Fibroblast of lung (primary cell): ENCODE measurements at places on chromosomes 11 and 22.

DNA sequence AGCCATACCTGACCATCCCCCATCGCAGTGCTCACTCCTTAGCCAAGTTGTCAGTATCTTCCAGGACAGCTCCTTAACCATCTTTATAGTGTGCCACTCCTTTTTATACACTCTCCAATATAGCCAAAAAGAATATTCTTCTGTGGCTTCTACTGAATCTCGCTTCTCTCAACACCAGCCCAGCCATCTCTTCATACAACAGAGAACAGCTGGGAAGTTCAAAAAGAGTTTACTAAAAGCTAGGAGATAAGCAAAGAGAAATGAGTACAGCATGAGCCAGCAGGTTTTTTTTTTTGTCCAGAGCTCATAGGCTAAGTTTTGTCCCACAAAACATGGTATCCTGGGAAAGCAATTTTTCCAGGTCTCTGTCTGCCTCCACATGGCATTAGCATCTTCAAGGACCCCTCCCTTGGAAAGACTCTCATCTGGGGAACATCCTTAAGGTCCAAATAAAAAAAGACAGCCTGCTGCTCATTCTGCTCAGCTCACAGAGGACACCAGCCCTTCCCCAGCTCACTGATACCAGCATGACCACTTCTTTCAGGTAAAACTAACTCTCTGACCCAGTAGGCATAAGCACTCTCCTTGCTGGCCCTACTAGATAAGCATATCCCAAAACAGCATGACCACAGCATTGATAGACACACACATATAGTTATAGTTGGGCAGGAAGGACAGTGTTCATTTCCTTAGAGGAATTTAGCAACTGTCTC is 48.8 kb upstream of the YWHAH start:
- no peak for DNase-seq

- no peak for DNase-seq
Observed at GRCh38 chr11:123006860-123007542, 25.4 kb upstream of the BSX start.

DNA sequence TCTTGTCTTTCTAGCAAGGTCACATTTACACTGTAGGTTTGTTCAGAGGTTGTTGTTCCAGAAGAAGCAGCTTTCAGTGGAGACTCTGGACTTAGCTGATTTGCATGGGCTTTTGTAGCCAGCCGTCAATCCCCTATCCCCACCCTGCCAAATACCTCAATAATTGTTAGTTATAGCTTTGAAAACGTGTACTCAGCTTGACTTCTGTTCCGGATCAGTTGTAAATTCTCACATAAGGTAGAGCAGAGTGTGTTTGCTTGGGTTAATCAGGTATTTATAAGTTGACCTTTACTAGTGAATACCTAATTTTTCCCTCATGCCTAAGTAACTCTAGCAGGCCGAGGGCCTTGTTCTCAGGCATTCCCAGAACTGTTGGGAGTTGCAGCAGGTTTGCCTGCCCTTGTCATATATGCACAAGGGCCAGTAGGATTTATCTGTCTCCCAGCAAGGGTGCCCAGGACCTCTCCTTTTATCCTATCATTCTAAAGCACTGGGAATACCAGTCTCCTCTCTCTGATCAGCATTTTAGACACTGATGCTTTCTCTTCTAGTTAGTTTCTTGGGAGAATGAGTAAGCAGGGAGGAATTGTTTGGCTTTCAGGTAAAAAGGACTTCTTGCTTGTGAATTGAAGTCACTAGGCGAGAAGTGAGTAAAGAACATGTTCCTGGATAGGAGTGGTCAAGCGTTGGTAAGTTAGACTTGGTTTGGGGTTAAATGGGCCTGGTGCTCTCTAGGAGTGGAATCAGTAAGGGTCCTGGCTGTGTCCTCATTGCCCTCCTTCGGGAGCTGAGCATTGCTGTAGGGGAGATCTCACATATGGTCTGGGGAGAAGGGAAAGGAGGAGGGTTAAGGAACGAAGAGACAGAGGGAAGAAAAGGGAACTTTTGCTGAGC is 22.1 kb downstream of the STIM1 start:
- DNase-seq, result no peak

GRCh38 chr22:30214703-30215407 is 31.7 kb downstream of the LIF start:
- DNase-seq, result no peak

GRCh38 chr22:20191000-20191515 is 40.2 kb upstream of the CCDC188 start:
- no peak for DNase-seq

- DNase-seq, result no peak
Observed at GRCh38 chr11:34002420-34002819, 49.1 kb upstream of the CAPRIN1 start.

DNA sequence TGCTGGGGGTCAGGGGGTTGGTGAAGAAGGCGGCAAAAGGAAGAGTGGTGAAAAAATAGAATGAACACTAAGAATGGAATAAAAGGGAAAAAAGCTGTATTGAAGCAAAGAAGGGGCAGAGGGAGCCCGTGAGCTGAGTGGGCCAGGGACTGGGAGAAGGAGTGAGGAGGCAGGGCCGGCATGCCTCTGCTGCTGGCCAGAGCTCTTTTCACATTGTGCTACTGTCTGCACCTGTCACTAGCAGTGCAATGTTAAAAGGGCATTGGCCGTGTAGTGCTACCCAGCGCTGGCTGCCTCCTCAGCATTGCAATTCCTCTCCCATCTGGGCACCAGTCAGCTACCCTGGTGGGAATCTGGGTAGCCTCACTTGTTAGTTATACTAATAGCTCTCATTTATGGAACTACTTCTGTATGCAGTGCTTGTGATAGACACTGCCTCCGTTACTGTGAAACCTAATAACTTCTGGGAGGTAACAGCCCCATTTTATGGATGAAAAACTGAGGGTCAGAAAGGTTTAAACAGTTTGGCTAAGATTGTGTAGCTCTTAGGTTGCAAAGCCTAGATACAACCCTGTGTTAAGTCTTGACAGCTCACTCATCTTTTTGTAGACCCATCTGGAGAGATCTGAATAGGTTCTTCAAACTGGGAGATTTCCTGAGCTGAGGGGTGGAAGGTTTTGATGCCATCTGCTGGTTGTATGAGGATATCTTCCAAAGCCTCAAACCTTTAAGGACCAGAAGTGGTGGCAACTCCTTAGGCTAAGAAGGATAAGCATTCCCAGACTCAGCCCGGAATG is 8.5 kb downstream of the YPEL4 start:
- peak; percentile 48 for DNase-seq

DNA sequence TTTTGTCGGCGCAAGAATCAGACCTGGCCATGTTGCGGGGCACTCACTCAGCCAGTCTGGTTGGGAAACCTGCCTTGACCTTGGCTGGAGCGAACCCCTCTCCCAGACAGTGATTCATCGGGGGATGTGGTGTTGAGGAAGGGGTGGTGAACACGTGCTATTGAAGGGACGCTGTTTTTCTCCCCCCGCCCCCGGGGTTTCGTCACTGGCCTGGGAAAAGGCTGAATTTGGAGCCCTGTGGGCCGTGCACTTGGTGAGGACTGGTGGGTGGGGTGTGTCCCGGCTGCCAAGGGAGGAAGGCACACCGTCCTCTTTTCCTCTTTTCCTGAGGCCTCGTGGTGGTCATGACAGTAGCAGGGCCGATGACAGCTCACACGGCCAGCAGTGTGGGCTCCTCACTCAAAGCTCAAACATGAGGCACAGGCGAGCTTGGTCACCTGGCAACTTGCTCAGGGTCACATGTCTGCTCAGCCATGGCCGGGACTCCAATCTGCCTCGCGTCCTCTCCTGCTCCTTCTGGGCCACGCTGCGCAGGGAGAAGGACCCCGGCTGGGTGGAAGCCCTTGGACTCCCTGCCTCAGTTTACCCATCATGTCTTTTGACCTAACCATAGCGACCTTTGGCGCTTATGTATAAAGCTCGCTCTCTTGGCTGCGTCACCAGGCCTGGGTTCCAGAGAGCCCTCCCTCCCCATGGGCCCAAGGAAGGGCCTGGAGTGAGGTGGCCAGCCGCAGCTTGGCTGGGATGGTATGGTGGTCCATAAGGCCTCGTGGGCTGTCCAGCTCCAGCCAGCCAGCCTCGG is 49.4 kb downstream of the SMIM38 start:
- DNase-seq, result no peak

GRCh38 chr11:105132716-105133511 is 6.7 kb downstream of the CARD18 start:
- DNase-seq, result peak; percentile 72

GRCh38 chr22:43895986-43896645 is 4.3 kb upstream of the PNPLA5 start:
- no peak for DNase-seq

GRCh38 chr22:19117111-19117512 is 5.1 kb downstream of the DGCR2 start:
- DNase-seq, result no peak

GRCh38 chr11:132588366-132588765 is 943.9 kb downstream of the OPCML start:
- DNase-seq, result peak; percentile 56

DNA sequence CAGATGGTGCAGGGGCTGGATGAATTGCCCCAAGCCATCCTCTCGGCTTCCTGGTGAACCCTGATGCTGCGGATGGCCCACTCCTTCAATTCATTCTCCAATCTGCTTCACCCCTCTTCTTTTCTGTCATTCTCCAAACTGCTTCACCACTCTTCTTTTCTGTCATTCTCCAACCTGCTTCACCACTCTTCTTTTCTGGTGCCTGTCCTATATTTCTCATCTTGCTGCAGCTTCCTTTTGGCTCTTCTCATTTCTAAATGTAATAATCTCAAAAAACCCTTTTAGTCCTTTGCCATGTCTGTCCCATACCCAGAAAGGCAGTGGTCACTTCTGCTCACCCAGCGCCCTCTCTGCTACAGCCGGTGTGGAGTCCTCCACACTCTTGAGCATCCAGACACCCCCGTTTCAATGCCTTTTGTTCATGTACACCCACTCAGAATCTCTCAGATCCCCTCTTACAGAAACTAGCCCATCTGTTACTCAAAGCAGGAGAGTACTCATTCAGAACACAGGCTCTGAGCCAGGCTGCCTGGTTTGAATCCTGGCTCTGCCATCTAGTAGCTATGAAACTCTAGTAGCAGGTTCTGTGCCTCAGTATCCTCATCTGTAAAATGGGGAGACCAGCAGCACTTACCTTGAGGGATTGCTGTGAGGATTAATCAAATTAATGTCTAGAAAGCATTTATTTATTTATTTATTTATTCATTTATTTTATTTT is 14.9 kb downstream of the SERPIND1 start:
- DNase-seq, result no peak

- DNase-seq, result no peak
Observed at GRCh38 chr11:72349616-72350218, 84.6 kb downstream of the CLPB start.

GRCh38 chr11:123116486-123116885 is 54.5 kb upstream of the HSPA8 start:
- DNase-seq, result no peak

DNA sequence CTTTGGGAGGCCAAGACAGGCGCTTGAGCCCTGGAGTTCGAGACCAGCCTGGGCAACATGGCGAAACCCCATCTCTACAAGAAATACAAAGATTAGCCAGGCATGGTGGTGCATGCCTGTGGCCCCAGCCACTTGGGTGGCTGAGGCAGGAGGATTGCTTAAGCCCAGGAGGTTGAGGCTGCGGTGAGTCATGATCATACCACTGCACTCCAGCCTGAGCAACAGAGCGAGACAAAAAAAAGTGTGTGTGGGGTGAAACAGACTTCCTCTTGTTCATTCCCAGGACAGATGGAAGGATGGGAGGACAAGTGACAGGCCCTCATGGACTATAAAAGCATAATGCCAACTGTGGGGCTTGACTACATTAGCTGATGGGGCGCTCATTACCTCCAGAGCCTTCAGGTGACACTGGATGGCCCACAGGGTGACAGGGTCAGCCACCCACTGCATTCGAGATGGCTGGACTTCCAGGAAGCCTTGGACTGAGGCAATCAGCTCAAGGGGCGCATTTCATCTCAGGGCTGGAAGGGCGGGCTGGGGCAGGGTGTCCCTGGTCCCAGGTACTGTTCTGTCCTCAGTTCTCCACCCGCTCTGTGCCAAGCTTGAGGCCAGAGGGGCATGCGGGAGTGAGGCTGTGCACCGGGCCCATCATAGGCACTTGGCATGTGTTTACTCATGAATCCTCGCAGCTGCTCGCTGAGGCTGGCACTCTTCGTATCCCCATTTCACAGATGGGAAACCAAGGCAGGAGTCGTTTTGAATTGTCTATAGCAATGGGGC is 12.5 kb downstream of the NPTXR start:
- peak; percentile 76 for DNase-seq

- DNase-seq, result no peak
Observed at GRCh38 chr22:35498026-35498800, 42.4 kb upstream of the RASD2 start.

- no peak for DNase-seq
Observed at GRCh38 chr11:1479006-1479677, 7.4 kb downstream of the MOB2 start.

- DNase-seq, result no peak
Observed at GRCh38 chr11:122598971-122599370, 56.6 kb upstream of the UBASH3B start.

GRCh38 chr11:113574171-113574570 is 99.0 kb upstream of the DRD2 start:
- no peak for DNase-seq

GRCh38 chr11:79897896-79898295 is 457.1 kb upstream of the TENM4 start:
- no peak for DNase-seq

GRCh38 chr11:67484847-67485311 is 2.1 kb downstream of the AIP start:
- no peak for DNase-seq

GRCh38 chr22:23107487-23108248 is 34.1 kb downstream of the RSPH14 start:
- no peak for DNase-seq

DNA sequence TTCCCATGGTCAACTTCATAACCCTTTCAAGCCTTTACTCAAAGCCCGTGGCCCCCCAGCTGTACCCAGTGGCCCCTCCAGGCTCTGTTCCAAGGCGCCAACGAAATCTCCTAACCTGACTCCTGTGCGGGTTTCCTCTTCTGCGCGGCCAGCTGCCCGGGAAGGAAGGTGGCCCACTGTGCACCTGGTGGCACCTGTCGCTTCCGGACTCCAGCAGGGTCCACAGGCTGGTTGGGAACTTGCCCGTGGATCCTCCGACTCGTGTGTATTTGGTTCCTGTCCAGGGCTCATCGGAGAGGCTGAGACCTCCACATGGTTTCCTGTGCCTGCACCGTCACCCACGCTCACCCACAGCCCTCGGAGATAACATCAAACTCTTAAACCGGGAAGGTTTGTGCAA is 335.4 kb downstream of the BRD1 start:
- no peak for DNase-seq

DNA sequence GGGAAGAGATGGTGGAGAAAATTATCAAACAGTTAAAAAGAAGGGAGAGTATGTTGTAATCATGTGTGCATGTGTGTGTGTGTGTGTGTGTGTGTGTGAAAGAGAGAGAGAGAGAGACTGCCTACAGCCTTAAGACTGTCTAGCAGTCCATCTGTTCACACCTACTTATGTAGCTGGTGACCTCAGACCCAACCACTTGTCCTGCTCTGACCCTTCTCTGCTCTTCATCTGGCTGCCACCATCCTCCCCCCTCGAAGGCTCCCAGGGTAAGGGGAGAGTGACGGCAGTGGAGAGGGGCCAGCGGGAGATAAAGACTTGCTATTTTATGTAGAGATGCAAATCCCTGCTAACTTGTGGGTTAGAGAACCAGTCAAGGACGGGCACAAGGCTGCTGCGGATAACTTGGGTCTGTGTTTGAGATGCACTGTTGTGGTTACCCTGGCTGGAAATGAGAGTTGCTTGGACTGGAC is 24.9 kb upstream of the GRAMD1B start:
- no peak for DNase-seq
